ENCODE measurements at places on chromosomes 5 and 9. TPM values are rescaled to one million over a fixed set of nuclear protein-coding genes. Genes with fewer than 3 reads are reported as not detected.

Gene PCDHGB3
- total RNA-seq, result 0.31 TPM

Gene SCGB3A2
- total RNA-seq, result not detected

Gene CCNJL
- total RNA-seq, result 4.8 TPM

Gene FBXO38
- 17.2 TPM for total RNA-seq

Gene MAMDC4
- total RNA-seq, result 2.6 TPM

Gene ZCCHC10
- total RNA-seq, result 18.4 TPM

Data from hair follicular keratinocyte (primary cell).